HFFc6 (cell line): ENCODE measurements at places on chromosomes 11 and 22. TPM values are rescaled to one million over a fixed set of nuclear protein-coding genes. Genes with fewer than 3 reads are reported as not detected.

MOV10L1 gene
- total RNA-seq = 0.19 to 1.7 TPM (median 0.44 TPM) in 3 replicates

GPHA2 gene
- not detected in 3 replicates for total RNA-seq

CDC42BPG gene
- 0.02 to 0.06 TPM (median 0.02 TPM) in 3 replicates for total RNA-seq

CD6 gene
- total RNA-seq = not detected in 3 replicates

MFRP gene
- total RNA-seq = not detected in 3 replicates

KCNQ1OT1 gene
- 0.43 to 0.82 TPM (median 0.46 TPM) in 3 replicates for total RNA-seq

PRCP gene
- 51.2 to 59.4 TPM (median 58.5 TPM) in 3 replicates for total RNA-seq

MEI1 gene
- 0.35 to 0.39 TPM in 2 of 3 replicates, not detected in the other for total RNA-seq

EXPH5 gene
- total RNA-seq = 0.44 and 0.91 TPM in 2 replicates

GAL3ST1 gene
- total RNA-seq = not detected in 3 replicates

ROBO4 gene
- total RNA-seq = 0.52 to 0.83 TPM (median 0.66 TPM) in 3 replicates

DNAJB7 gene
- total RNA-seq = not detected in 3 replicates

SPINDOC gene
- total RNA-seq = 25.2 to 34.7 TPM (median 29.6 TPM) in 3 replicates

EFEMP2 gene
- total RNA-seq = 328 to 343 TPM (median 336 TPM) in 3 replicates

FUT4 gene
- 0.90 to 3.2 TPM (median 1.3 TPM) in 3 replicates for total RNA-seq

MMP11 gene
- total RNA-seq = 2.0 to 2.6 TPM (median 2.2 TPM) in 3 replicates

MS4A7 gene
- total RNA-seq = not detected in 3 replicates

ZNF214 gene
- 1.1 to 2.7 TPM (median 1.3 TPM) in 3 replicates for total RNA-seq

EFCAB6 gene
- 0.51 to 0.95 TPM (median 0.74 TPM) in 3 replicates for total RNA-seq

KRTAP5-10 gene
- not detected in 3 replicates for total RNA-seq

C11orf86 gene
- total RNA-seq = not detected in 3 replicates

VPS11 gene
- 27.5 to 29.3 TPM (median 27.6 TPM) in 3 replicates for total RNA-seq

TIMM10B gene
- total RNA-seq = 29.4 and 35.2 TPM in 2 replicates

OR10A2 gene
- total RNA-seq = not detected in 3 replicates

PLCB3 gene
- total RNA-seq = 44.9 to 53.9 TPM (median 52.4 TPM) in 3 replicates

NRGN gene
- total RNA-seq = 3.2 to 5.2 TPM (median 4.6 TPM) in 3 replicates

MMP13 gene
- total RNA-seq = not detected in 3 replicates

GNAZ gene
- 18.2 to 20.7 TPM (median 19.0 TPM) in 3 replicates for total RNA-seq

CLDN25 gene
- total RNA-seq = not detected in 3 replicates

THAP12 gene
- total RNA-seq = 31.4 to 36.6 TPM (median 33.5 TPM) in 3 replicates

SCN2B gene
- total RNA-seq = not detected in 3 replicates

DDTL gene
- 0.31 and 0.57 TPM in 2 replicates for total RNA-seq

ART5 gene
- total RNA-seq = not detected in 3 replicates

BTBD10 gene
- 32.8 to 35.5 TPM (median 34.8 TPM) in 3 replicates for total RNA-seq

SBF1 gene
- total RNA-seq = 64.1 to 71.6 TPM (median 71.5 TPM) in 3 replicates

MS4A14 gene
- total RNA-seq = not detected in 3 replicates

DMC1 gene
- 1.6 to 3.3 TPM (median 2.5 TPM) in 3 replicates for total RNA-seq

MAP6 gene
- total RNA-seq = 0.53 to 3.9 TPM (median 2.3 TPM) in 3 replicates

JOSD1 gene
- 40.6 to 44.6 TPM (median 40.9 TPM) in 3 replicates for total RNA-seq

GLB1L3 gene
- total RNA-seq = not detected in 3 replicates

RAG2 gene
- not detected in 3 replicates for total RNA-seq

SERHL2 gene
- total RNA-seq = 4.8 and 5.4 TPM in 2 replicates

OR52A1 gene
- not detected in 3 replicates for total RNA-seq

TRIM48 gene
- total RNA-seq = not detected in 3 replicates

APOL4 gene
- total RNA-seq = not detected in 3 replicates
